ENCODE measurements at places on chromosomes 1 and 21.

GRCh38 chr1:74463333-74463988, 49.0 kb downstream of the LRRC53 start:
- peak; percentile 68 for DNase-seq

GRCh38 chr1:223482766-223483165, 89.6 kb downstream of the CCDC185 start:
- DNase-seq, result no peak

GRCh38 chr1:3553166-3553939, 58.0 kb downstream of the MEGF6 start:
- DNase-seq, result peak; percentile 12

- peak; percentile 63 for DNase-seq
Observed at GRCh38 chr1:220970311-220970710, 91.1 kb downstream of the HLX start.

- peak; percentile 63 for DNase-seq
Observed at GRCh38 chr1:102970496-102971078, 137.7 kb downstream of the COL11A1 start.

DNA sequence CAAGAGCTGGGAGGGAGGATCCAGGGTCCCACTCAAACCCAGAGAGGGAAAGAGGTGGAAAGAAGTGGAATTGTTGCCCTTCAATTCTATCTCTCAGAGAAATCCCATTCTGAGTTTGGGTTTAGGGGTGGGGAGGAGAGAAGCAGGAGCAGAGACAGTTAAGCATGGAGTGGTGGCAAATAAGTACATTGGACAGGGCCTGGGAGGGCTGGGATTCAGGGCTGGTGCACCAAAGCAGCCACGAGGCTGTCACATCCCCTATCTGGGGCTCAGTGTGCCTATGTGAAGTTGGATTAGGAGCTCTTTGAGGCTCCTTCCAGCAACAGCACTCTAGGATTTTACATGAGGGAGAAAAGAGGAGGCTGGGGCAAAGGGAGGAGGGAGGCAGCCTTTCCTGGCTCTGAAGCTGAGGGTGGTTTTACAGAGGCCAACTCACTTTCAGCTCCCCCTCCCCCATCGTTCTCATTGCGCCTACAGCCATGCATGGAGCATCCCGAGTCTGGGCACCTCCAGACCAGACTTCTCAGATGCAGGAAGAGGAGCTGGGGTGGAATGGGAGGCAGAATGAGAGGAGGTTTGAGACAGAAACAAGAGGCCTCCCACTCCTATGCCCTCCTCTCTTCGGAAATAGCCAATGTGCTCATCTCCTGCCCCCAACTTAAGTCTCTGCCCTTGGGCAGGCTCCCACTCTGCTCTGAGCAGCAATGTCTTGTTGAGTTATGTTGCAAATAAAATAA, 3.0 kb upstream of the SYT6 start:
- DNase-seq, result no peak

GRCh38 chr1:172352435-172352834, 68.0 kb upstream of the C1orf105 start:
- peak; percentile 39 for DNase-seq

DNA sequence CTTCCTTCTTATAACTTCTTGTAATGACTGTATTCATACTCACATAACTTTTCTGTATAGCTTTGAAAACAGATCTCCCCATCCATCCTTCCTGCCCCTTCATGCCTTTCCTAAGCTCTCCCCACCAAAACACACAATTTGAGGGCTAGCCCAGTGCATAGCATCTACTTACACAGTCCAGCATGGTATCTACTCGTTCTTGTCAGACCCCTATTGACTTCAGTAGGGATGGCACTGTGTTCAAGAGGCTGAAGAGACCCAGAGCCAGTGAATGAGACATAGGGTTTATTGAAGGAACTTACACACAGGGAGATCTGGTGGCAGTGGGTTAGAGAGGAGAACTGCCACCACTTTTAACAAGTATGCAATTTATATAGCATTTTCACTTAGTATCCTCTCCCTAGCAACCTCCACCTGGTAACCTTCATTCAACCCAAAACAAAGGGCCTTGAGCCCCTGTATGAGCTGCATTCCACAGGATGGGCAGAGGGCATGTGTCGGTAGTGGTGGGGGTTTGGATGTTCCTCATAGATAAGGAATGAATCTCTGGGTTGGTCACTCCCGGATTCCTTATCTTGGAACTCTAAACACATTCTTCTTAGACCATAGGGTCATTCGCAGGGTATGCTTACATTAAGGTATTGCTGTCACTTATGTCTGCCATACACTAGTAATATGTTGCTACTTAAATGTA, 64.9 kb upstream of the GNG12 start:
- peak; percentile 22 for DNase-seq

DNA sequence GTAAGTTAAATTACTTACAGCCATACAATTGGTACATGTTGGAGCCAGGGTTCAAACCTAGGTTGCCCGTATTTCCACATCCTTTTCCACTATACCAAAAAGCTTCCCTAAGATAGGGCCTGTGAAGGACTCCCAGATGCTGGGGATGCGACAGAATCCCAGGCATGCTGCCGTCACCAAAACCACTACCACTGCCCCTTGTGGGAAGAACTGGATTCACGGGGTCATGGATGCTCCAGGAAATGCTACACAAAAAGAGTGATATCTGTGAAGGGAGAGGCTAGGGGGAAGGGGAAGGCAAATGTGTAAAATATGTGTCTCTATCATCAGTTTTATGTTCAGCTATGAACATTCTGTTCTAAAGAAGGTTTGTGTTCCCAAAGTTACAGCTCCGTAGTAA, 133.9 kb upstream of the IVNS1ABP start:
- no peak for DNase-seq

DNA sequence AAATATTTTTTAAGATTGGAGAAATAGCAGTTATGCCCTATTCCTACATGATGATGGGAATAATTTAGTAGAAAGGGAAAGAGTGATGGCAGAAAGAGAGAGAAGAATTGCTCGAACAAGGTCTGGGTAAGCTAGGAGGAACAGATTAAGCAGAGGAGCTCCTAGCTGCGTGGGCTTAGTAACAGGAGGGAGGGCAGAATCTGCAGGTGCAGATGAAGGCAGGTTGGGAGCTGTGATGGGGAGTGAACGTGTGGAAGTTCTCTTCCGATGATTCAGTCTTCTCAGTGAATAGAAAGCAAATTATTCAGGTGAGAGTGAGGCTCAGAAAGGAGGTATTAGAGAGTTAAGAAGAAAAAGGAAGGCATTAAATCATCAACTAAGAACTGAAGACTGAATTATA, 8.3 kb upstream of the CR1 start:
- DNase-seq, result no peak

- no peak for DNase-seq
Observed at GRCh38 chr1:7456722-7457082, 314.4 kb upstream of the VAMP3 start.

- no peak for DNase-seq
Observed at GRCh38 chr1:22461678-22462527, 10.3 kb downstream of the ZBTB40 start.

DNA sequence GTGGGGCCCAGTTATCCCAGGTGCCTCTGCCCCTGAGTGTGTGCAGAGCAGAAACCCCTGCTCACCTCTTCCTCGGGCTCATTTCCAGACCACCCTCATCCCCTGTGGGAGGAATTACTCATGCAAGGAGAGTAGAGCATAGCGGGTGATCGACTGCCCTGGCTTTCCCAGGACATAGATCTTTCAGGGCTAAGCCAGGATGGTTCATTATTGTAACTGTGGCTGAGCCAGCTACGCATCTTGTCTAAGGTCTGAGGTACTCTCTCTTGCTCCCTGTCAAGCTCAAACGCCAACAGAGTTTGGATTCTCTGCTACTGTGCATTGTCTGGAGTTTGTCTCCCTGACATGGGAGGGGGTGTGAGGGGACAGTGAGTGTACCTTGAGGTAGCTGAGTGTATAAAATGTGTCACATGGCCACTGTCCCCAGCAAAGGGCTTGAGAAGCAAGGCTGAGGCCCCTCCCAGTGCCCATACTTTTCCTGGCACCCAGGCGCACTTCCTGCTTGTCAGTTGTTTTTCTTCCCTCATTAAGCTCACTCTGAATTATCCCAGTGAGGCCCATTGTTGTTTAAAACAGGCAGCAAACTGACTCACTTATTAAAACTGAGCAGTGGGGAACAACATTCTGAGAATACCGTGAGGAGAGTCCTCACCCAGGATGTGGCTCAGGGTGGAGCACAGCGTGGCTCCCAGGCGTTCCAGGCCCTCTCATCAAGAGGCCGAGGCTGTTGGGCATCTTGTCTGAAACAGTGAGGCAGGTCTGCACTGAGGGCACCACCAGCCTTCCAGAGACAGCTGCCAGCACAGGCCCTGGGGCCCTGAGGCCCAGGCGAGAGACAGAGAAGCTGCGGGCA, 92.9 kb downstream of the LAMC2 start:
- DNase-seq, result peak; percentile 71

- DNase-seq, result peak; percentile 41
Observed at GRCh38 chr1:155889566-155889965, 21.6 kb downstream of the RIT1 start.

DNA sequence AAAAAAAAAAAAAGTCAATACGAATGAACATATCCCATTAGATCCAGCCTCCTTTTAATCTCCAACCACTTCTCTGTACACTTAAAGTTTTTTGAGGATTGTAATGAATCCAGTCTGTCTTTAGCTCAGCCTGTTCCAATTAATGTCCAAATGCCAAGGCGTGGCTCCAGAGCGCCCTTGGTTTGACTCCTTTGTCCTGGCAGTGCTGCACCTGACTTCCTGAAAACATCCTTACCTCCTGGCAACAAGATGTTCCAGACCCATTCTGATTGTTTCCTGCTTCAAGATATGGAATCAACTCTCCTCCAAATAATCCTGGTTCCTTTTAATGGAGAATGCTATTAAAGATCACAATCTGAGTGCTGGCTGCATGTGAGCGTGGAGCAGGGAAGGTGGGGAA, 74.1 kb upstream of the FAM20B start:
- DNase-seq, result no peak

- no peak for DNase-seq
Observed at GRCh38 chr1:207651583-207651982, 6.7 kb downstream of the CR1L start.

DNA sequence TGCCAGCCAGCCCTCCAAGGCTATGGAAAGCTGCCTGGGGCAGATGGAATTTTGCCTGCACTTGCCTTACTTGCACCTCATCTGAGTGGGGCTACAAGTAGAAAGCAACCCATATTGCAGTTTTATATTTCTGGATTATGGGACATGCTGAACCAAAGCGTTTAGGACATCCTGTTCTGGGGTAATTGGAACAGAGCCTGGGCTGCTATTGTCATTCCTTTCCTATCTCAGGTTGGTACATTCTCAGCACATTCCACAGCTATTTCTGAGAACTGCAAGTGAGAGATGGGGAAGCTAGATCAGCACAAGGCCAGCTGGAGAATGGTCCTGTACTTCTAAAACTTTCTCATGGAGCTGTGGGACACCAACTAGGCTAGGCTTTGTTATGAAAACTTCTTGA, 713.8 kb downstream of the KCNT2 start:
- DNase-seq, result peak; percentile 3
